ENCODE measurements at places on chromosomes 4 and X.

DNA sequence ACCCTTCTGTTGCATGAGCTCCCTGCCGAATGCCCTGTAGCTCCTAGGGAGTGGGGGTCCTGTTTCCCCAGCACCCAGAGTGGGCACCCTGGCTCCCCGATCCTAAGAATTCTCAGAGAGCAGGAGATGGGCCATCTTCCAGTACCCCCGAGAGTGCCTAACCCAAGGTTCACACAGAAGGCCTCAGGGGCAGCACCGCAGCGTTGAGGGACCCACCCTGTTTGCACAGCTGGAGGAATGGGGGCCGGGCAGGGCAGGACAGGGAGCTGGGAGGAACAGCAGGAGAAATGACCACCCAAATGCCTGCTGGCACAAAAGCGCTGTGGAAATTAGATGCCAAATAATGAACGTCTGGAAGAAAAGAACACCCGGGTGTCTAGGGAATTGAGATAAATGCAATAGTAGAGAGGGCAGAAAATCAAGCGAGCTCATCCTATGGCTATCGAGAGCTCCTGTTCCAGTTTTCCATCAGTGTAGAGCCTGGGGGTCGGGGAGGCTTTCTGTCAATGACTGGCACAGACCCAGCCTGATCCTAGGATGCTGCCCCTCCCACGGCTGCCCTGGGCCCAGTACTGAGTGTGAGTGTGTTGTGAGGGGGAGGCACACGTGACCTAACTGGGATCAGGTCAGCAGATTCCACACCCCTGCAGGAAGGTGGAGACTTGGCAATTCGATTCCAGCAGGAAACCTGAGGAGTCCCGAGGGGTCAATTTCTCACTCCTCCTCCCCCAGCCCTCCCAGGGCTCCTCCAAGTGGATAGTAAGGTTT is 25.7 kb downstream of the SEPTIN6 start:
- peak; percentile 53 for DNase-seq

GRCh38 chrX:134682081-134682480 is 23.8 kb upstream of the PLAC1 start:
- no peak for DNase-seq

DNA sequence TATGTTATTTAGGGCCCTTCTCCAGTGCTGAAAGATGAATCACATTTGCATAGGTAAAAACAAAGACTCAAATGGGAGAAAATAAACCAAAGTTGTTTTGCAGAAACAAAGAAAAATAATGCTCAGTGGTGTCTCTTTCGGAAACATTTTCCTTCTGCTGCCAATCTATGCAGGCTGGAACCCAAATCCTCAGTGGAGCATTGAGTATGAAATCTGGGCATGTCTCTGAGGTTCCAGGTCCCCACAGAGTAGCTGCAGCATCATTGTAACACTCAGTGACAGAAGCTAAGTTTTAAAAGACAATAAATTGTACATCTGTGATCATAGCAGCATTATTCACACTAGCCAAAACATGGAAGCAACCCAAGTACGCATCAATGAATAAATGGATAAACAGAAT is 303.6 kb downstream of the FBXW7 start:
- DNase-seq = no peak

DNA sequence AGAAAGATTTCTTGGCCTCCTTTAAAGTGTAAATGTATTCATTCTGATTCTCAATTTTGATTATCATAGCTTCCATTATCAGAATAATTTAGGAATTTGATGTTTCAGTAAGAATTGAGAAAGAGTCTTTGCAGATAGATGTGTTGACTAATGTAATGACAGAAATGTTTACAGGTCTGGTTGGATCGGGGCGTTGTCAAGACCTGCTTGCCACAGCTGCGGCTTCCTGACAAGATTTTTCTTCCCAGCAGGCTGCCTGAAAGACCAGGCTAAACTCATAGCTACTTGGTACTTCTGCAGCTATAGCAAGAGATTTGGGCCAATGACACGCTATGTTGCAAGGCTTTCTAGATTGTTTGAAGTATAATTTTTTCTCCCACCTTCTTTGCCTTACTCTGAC is 91.5 kb upstream of the ANKRD50 start:
- no peak for DNase-seq

DNA sequence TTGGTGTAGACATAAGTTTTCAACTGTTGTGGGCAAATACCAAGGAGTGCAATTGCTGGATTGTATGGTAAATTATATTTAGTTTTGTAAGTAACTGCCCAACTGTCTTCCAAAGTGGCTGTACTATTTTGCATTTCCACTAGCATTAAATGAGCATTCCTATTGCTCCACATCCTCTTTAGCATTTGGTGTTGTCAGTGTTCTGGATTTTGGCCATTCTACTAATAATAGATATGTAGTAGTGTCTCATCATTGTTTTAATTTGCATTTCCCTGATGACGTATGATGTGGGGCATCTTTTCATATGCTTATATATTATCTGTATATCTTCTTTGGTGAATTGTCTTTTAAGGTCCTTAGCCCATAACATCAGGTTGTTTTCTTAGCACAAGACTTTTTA is 17.3 kb downstream of the PGAM4 start:
- DNase-seq = no peak

DNA sequence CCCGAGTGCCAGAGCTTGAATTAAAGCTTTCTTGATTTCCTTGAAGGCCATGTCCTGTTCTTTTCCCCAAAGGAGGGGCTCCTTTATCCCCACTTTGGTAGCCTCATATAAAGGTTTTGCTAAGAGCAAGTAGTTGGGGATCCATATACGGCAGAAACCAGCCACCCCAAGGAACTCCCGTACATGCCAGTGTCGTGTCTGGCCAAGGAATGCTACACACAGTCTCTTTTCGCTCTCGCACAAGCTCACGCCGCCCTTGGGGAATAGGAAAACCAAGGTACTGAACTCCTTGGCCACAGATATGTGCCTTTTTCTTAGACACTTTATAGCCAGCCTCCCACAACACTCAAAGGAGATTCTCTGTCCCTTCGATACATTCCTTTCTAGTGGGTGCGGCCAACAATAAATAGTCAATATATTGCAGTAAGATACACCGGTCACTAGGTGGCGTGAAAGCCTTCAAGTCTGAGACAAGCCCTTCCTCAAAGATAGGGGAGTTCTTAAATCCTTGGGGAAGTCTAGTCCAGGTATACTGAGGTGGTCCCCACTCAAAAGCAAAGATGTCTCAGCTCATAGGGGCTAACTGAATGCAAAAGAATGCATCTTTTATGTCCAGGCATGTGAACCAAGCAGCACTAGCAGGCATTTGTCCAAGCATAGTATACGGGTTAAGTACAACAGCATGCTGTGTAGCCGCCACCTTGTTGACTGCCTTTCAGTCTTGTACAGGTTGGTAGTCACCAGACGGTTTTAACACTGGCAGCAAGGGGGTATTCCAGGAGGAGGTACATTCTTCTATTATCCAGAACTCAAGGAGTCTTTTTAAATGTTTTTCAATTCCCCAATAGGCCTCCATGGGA is 57.8 kb upstream of the XAGE1B start:
- DNase-seq = peak; percentile 59

- no peak for DNase-seq
These were observed 215.5 kb downstream of the SPATA18 start for GRCh38 chr4:52266537-52267137.
